Caki2 (cell line): ENCODE measurements at places on chromosomes 2 and 18. TPM values are rescaled to one million over a fixed set of nuclear protein-coding genes. Genes with fewer than 3 reads are reported as not detected.

DNA sequence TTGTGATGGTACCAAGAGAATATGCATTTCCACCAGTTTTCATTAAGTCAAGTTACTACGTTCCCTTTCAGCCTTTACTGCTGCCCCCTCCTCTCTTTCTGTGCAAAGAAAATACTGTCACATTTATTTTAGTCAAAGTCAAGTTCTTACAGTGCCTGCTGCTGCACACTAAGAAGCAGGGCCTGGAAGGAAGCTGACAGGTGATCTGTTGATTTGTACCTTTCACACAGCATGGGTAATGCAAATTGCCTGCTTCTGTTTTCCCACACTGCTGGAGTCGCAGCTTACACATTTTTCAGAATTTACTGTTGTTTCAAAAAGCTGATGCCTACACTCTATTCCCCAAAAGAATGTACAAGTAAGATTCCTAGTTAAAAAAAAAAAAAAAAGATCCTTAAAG is 48.7 kb upstream of the CD226 start:
- DNase-seq = no peak

- no peak for DNase-seq
These were observed 693.3 kb downstream of the MBD2 start for GRCh38 chr18:53531187-53531586.

GRCh38 chr2:100113990-100114433 is 28.4 kb downstream of the AFF3 start:
- DNase-seq = no peak

MREG gene
- total RNA-seq = 9.7 and 12.0 TPM in 2 replicates

GRCh38 chr18:49572611-49573345 is 10.9 kb downstream of the LIPG start:
- no peak for DNase-seq

DNA sequence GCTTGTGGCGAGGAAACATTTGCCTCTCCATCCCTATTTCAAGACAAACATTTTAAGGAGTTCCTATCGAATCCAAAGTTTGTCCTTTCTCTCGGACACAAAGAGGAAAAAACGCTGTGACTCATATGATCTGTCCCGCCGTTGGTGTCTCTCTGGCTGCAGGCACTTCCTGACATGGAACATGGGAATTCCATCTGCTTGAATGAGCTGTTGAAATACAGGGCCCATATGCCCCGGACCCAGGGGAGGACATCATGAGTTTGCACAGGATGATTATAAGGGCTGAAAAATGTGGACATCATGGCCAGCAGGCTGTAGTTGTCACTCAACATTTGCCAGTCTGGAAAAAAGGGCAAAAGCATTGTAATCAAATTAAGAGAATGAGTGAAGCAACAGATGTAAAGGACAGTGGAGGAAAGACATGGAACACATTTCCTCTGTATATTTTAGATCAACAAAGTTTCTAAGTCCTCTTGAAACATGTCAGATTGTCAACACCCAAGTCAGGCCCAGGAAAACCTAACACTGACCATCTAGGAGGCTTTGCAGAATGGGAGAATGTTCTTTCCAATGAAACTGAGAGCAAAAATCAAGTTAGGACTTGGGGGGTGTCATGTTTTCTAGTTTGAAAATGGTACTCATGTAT is 103.2 kb upstream of the SMIM21 start:
- DNase-seq = no peak

DNA sequence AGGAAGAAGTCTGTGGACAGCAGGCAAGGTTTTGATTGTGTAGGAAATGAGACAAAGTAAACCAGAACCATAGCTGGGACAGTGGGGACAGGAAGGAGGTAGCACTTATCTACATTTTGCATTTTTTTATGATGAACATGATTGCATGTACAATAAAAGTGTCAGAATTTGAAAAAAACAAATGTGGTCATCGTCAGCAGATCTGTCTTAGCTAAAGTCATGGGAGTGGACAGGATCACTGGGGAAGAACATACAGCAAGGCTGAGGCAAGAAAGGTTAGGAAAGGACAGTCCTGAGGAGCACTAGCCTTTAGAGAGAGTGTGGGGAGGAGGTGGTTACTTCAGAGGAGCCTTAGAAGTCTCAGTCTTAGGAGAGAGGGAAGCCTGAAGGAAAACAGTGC is 35.1 kb upstream of the SLC14A2 start:
- DNase-seq = no peak

STARD6 gene
- not detected in 2 replicates for total RNA-seq

DNA sequence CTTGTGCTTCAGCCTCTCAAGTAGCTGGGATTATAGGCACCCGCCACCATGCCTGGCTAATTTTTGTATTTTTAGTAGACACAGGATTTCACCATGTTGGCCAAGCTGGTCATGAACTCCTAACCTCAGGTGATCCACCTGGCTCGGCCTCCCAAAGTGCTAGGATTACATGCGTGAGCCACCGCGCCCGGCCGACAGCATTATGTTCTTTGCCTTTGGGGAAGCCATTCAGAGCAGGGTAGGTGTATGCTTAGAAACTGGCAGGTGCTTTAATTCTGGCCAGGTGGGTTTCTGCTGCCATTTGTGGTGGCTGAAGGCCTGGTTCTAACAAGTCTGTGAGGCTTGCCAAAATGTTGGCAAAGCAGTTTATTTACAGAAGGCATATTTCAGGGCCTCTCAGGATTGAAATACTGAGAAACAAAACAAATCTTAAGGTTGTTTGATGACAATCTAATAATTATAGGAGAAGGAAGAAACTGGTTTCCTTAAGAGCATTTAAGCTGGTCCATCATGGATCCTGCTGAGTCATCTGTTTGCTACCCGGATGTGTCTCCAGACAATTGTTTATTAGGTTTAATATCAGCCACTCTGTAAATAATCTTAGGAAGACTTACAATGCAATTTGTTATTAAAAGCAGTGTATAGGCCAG is 16.0 kb downstream of the SLC20A1 start:
- no peak for DNase-seq

ITPRIPL1 gene
- not detected in 2 replicates for total RNA-seq

DNA sequence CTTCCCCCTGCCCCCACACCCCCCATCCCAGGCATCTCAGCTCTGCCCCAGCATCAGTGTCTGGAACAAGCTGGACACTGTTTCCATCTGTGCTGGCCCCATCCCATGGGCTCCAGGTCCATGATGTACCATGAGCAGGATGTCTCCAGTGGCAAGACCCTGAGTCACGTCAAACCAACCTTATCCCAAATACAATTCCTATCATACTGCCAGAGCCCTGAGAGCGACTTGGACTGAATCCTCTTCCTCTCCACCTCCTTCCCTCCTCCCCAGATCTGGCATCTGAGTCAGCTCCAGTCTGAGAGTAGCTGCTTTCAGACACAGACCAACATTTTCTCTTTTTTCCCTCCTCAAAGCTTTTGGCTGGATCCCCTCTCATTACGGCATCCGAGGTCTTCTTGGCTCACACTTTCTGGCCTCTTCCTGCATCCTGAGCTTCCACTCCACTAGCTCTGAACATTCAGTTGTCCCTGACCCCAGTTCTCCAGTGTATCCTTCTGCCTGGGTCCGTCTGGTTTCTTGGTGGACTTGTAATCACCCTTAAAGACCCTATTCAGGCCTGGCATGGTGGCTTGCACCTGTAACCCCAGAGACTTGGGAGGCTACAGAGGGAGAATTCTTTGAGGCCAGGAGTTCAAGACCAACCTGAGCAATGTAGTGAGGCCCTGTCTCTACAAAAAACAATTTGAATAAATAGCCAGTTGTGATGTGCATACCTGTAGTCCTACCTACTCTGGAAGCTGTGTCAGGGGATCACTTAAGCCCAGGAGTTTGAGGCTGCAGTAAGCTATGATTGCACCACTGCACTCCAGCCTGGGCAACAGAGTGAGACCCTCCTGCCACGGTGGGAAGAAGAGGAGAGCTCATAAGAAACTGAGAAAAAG is 68.3 kb downstream of the ACKR3 start:
- no peak for DNase-seq

DNA sequence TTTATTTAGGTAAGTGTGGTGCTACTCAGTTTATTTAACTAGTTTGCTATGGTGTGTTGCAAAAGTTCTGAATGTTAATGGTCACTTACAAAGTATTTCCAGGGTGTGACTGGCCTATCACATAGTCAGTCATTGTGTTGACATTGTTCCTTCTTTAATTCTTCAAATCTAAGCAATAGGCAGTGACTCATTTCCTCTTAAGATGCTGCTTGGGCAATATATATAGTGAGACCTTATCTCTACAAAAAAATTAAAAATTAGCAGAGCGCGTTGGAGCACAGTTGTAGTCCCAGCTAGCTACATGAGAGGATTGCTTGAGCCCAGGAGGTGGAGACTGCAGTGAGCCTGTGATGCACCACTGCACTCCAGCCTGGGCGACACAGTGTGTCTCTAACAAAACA is 5.8 kb upstream of the CCDC88A start:
- peak; percentile 92 for DNase-seq

DOCK10 gene
- total RNA-seq = 11.6 and 15.1 TPM in 2 replicates

DNA sequence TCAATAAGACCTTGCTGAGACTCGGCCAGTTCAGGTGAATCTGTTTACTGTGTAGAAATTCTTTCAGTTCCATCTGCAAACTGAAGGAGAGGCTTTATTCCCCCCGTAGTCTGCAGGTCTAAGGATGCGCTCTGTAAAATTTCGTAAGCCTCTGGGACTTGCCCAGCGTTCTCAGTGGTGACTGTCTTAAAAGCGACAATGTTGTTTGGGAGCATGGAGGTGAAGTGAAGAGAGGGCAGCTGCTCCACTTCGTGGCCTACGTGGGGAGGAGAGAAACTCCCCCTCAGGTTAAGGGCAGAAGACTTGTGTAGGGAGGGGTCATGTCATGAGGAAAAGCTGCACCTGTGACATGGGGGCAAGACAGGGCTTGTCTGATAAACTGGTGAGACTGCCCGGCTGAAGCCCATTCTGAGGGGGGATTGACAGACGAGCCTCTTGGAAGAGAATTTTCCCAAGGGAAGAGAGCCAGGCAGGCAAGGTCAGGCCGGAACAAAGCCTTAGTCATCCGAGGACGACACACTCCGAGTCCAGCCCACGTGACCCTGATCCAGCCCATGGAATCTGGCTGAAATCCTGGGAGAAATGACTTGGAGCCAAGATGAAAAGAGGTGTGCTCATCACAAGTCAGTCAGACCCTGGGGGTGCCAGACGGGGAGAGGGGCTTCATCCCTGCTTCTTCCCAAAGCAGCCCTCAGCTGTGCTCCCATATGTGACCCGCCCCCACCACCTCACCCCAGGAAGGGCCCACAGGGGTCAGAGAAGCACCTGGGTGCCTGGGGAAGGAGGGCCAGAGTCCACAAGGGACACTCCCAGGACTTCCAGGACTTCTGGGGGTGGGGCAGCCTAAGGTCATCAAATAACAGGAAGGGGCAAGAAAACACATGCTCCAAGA is 88.5 kb upstream of the SH3BP4 start:
- DNase-seq = peak; percentile 22

REG3A gene
- not detected in 2 replicates for total RNA-seq

- no peak for DNase-seq
These were observed 288.2 kb upstream of the SPHKAP start for GRCh38 chr2:228469721-228470120.

- no peak for DNase-seq
These were observed 30.4 kb downstream of the MSTN start for GRCh38 chr2:190031969-190032618.

DNA sequence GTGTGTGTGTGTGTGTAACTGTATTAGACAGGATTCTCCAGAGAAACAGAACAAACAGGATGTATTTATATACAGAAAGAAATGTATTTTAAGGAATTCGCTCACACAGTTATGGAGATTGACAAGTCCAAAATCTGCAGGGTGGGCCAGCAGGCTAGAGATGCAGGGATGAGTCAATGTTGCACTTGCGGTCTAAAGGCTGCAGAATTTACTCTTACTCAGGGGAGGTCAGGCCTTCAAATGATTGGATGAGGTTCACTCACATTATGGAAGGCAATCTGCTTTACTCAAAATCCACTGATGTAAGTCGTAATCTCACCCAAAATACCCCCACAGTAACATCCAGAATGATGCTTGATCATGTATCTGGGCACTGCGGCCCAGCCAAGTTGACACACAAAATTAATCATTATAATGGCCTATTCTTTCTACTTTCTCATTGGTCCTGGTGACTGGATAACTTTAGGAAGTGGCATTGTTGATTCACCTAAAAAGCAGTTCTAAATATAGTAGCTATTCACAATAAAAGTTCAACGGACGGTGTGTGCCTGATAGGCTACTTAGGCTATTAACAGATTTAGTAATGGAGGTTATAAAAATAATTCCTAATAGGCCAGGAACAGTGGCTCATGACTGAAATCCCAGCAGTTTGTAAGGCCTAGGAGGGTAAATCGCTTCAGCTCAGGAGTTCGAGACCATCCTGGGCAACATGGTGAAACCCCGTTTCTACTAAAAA is 40.6 kb upstream of the ACYP2 start:
- DNase-seq = peak; percentile 22

- DNase-seq = peak; percentile 13
These were observed 47.1 kb downstream of the SPTBN1 start for GRCh38 chr2:54503192-54503591.
